ENCODE measurements at places on chromosomes 7 and 10.

DNA sequence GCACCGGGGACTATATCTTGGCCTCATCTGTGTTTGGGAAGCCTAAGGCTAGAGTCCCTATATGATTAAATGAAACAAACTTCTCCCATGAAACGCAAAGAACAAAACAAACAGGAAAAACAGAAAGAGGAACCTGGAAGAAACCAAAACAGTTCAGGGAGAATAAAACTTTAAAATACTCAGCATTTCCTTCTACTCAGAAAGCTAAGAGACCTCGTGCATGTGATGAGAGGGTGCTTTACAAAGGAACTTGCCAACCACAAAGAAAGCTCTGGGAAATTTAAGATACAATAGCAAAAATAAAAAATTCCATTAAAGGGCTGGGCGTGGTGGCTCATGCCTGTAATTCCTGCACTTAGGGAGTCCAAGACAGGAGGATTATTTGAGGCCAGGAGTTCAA is 6.9 kb downstream of the PILRA start:
- no peak for DNase-seq

- no peak for DNase-seq
Observed at GRCh38 chr7:44289341-44290251, 35.8 kb downstream of the CAMK2B start.

DNA sequence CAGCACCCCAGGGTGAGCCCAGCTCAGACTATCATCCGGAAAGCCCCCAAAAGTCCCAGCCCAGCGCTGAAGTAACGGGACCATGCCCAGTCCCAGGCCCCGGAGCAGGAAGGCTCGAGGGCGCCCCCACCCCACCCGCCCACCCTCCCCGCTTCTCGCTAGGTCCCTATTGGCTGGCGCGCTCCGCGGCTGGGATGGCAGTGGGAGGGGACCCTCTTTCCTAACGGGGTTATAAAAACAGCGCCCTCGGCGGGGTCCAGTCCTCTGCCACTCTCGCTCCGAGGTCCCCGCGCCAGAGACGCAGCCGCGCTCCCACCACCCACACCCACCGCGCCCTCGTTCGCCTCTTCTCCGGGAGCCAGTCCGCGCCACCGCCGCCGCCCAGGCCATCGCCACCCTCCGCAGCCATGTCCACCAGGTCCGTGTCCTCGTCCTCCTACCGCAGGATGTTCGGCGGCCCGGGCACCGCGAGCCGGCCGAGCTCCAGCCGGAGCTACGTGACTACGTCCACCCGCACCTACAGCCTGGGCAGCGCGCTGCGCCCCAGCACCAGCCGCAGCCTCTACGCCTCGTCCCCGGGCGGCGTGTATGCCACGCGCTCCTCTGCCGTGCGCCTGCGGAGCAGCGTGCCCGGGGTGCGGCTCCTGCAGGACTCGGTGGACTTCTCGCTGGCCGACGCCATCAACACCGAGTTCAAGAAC is 1.1 kb downstream of the VIM start:
- peak; percentile 20 for DNase-seq

- DNase-seq: no peak
Observed at GRCh38 chr10:29860166-29860565, 199.2 kb downstream of the JCAD start.

- DNase-seq: no peak
Observed at GRCh38 chr7:38317515-38317914, 44.1 kb upstream of the TARP start.

GRCh38 chr10:62396864-62397263 is 22.7 kb downstream of the ZNF365 start:
- no peak for DNase-seq

- no peak for DNase-seq
Observed at GRCh38 chr10:116490028-116490662, 55.6 kb upstream of the PNLIP start.

DNA sequence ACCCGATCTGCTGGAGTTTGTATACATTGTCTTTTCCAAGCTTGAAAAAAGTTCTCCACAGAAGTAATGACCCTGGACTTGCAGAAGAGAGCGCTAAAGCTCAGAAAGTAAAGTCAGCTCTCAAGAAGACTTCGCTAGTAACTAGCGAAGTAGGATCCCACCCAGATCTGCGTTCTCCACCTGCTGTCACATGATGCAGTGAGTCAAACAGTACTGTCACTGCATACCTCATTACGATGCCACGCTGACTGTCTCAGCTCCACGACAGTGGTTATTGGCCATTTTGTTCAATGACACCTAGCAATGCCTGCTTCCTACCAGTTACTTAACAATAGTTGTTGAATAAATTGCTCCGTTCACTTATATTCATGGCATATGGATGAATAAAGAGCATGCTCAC is 29.7 kb upstream of the SEC61G start:
- no peak for DNase-seq

GRCh38 chr10:114337510-114338462 is 66.5 kb downstream of the AFAP1L2 start:
- DNase-seq: no peak

DNA sequence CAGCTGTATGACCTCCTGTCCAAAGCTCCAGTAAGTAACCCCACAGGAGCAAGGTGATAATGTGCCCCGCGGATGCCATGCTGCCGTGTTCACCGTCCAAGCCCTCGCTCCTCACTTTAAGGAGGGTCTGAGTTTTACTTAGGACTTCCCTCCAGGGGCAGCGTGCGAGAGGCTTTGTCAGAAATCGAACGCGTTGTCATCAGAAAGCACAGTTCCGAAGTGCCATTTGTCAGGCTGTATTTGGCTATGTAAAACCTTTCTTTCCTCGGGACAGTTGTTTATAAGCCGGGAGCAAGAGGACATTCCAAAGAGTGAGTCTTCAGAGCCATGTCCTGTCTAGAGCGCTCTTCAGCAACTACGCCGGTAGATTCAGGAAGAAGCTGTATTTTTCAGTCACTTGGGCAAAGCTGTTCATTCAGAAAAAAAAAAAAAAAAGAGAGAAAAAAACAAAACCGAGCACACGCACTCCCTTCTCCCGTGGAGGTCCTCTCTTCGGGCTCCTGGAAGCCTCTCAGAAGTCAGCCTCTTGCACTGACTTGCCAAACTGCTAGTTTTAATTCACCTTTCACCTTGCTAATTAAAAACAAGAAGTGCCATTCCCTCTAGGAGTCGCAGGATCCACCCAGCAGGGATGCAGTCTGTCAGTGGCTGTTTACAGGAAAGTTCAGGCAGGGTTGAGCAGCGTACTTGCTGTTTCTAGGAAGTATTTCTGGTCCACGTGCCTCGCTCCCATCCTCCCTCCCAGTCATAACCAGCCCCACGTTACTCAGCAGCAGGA is at the start of gene SEMA3E:
TSS of gene SEMA3E (minus strand) at position 676 of the 778 bp plus-strand sequence.
- no peak for DNase-seq

GRCh38 chr10:8054494-8055407 is at the start of gene GATA3:
Gene GATA3 (plus strand): TSS chr10:8054688. CDS start chr10:8055656, 968 bp downstream.
- DNase-seq: peak; percentile 72

GRCh38 chr7:159084069-159084801 is 60.4 kb downstream of the VIPR2 start:
- no peak for DNase-seq

GRCh38 chr10:51760864-51761640 is 61.7 kb upstream of the CSTF2T start:
- DNase-seq: no peak

DNA sequence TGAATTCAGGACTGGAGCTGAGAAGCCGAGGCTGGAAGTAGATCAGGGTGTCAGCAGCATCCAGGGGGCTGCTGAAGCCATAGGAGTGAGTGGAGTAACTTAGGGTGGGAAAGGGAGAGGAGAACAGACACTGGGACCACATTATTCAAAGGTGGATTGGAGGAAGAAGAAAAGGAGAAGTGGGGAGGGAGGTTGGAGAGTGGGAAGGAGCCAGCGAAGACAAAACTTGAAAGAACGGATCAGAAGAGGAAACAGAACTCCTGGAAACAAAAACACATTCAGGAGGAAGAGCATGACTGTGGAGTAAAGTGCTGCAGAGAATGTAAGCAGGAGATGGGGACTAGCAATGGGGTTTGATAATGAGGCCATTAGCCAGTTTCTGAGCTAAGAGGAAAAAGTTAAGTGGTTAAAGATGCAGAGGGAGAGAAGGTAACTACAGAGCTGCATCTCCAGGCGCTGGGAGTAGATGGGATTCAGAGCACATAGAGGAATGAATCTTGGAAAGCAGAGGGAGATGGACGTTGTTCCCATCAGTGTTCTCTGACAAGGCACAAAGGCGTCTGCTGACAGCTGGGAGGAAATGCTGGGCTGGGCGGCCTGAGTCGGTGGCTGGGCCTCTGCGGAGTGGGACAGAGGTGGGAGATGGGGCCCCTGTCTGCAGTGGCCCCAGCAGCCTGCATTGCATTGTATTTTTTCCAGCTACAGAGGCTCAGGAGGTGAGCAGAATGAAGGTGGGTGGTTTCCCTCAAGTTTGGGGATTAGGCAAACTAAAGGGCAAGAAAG is 63.1 kb upstream of the LEP start:
- no peak for DNase-seq

DNA sequence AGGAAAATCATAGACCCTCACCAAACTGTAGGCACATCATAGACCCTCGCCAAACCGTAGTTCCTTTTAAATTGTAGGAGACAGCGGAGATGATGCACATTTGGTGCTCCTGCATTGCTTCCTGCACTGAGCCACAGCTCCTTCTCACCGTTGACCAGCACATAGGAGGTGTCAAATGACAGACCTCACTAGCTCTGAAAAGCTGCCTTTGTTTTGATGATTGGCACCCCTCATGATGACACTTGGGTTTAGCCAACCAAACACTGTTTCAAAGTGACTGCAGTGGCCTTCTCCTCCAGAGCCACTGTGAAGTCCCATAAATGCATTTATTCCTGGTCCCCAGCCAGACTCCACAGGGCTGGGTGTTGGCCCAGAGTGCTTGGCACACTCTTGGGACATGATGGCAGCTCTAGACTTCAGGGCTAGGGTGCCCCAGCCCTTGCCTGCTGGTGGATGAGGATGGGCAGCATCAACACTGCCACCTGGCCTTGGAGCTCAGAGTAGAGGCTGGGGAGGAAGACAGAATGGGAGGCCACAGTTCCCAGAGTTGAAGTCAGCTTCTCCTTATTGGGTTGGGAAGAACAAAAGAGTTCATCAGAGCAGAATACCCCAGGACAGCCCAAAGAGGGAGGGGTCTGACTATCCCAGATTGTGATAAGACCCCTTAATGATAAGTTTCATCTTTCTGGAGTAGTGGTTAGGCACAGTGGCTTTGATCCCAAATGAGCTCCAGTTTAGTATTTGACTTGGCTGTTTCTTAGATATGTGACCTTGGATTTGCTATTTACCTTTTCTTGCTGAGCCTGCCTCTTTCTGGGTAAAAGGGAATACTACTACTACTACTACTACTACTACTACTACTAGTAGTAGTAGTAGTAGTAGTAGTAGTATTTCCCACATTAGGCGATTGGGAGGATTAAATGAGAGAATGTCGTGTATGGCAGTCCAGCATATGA is 75.3 kb downstream of the MTPN start:
- DNase-seq: no peak

DNA sequence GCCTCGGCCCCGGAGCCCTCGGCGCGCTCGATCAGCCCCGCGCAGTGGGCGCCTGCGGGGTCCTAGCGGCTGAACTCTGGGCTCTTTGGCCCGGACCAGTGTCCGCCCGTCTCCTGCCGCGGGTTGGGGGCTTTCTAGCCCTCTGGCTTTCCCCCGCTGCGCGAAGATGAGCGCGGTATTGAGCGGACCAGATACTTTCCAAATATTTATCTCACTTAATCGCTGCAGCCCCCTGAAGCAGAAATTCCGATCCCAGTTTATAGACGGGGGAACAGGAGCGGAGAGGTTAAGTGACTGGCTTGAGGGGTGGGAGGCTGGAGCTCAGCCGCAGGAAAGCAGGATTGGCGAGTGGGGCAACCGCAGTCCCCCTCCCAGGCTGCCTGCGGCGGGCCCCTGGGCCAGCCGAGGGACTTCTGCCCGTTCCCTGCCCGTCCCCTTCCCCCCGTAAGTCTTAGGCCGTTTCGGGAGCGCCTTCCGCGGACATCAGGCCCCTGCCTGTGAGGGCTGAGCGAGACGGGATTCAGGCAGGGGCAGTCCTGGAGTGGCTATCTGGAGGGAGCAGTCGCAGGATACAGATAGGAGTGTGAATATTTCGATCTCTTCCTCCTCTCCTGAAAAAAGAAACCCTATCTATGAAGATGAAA is 565 bp downstream of the STRIP2 start:
- no peak for DNase-seq

DNA sequence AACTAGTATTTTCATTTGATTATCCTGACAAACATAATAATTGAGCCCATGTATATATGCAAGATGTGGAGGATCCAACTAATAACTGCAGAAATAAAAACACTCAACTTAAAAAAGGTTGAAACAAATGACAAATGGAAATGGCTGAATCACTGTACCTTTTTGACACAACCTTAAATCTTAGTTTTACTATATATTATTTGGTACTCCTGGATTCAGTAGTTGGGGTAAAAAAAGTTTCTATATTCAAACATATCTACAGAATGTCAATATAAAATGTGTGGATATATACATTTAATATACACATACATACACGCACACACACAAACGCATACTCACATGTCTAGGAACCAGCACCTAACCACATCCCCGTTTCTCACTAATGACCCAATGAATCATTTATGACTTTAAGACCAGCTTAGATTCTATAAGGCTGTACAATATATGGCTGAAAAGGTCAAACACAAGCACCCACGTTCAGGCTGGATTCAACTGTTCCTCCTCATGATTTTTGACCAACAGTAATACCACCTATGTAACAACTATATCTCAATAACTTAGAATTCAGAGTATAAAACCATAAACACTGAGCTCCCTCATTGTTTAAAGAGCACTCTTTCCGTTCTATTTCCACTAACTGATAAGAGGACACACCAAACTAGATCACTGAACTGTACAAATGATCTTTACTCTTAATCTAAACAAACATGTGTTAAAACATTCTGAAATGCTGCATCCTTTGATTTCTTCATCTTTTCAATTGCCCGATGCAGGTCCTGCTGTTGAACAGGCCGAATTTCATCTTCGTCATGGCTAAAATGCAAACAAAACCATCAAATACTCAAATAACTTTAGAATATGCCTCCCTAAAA is 63.8 kb downstream of the ATAD1 start:
- DNase-seq: no peak

GRCh38 chr10:108469940-108470339 is 1305.4 kb upstream of the SORCS1 start:
- no peak for DNase-seq

DNA sequence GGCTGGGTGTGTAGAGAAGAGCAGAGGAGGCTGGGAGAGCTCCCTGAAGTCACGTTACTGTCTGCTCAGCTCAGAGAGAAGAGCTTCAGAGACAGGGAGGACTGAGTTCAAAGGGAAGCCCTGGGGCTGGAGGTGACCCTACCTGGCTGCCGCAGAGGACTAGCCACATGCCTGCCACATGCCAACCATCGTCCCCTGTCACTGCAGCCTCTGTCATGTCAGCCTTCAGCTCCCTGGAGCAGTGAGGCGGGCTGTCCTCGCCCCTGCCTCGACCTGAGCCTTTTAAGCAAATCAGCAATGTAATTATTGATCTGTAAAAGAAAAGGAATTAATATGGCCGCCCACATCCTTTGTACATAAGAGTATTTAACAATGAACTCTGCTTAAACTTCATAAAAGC is 89.3 kb upstream of the RET start:
- no peak for DNase-seq

GRCh38 chr7:818031-818699 is 14.1 kb upstream of the SUN1 start:
- no peak for DNase-seq
